ENCODE measurements at places on chromosomes 16 and 17.

GRCh38 chr16:15854906-15855703 is 1.7 kb downstream of the MYH11 start:
- no peak for DNase-seq

- no peak for DNase-seq
Observed at GRCh38 chr16:2852003-2852730, 5.8 kb downstream of the PRSS22 start.

DNA sequence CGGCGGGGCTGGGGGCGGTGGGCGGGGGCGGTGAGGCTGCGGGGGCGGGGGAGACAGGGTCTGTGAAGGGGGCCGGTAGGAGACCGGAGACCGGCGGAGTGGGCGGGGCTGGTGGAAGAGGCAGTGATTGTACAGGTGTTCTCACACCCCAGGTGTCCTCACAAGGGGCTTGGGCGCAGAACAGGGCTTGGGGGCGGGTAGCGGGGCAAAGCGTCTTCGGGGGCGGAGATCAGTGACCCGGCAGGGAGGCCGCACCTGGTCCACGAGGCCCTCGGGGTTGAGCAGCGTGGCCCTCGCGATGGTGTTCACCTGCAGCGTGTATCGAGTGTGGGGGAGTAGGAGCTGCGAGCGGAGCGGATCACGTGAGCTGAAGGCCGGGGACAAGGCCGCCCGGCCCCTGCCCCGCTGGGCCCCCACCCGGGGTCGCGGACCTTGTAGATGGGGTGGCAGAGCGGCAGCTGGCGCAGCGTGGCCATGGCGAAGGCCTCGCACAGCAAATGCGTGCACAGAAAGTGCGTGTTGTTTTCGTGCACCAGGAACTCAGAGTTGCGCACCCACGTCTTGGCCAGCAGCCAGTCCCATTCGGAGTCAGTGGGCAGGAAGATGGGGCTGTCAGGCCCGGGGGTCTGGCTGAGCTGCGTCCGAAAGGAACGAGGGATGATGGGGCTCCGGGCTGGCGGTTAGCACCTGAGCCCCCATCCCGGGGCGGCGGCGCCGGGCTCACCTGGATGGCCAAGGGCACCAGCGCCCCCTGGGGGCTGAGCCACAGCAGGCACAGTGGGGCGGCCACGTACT is 8.5 kb downstream of the ALOXE3 start:
- no peak for DNase-seq

GRCh38 chr17:78258323-78259191 is 27.1 kb downstream of the TMEM235 start:
- no peak for DNase-seq

DNA sequence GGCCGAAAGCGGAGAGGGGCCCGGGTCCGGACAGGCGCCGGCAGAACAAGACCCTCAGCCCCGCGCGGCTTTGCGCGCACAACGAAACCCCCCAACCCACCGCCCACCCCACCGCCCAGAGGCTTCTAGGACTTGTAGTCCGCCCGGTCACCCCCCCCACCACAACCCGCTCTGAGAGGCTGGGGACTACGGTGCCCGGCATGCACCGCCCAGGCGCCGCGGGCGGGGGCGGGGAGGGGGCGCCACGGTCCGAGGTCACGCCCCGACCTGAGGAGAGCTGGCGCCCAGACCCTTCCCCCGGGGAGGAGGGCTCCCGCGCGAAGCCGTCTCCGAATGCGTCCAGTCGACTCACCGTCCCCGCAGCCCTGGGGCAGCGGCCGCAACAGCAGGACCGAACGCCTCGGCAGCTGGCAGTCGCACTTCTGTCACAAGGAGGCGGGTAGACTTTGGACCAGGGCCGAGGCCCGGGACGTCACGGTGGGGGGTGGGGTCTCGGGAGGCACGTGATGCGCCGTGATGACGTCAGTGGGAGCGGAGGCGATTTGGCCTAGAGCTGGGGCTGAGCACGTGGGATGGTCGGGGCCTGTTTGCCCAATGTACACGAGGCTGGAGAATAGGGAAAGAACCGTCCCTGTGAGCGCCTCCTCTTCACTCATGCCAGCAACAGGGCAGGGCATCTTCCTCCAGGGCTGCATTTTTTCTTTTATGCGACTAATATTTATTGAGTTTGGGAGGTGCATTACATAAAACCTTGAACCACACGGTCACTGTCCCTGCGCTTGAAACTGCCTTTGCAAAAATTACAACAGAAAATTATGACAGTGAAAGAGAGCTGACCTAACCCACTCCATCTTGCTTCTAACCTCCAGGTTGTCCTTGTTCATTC is at the start of gene CDIP1:
Gene CDIP1, minus strand, starts transcription at position 424 of the 886 bp plus-strand sequence. CDS start 24,643 bp downstream, outside the sequence.
- DNase-seq: peak; percentile 87

DNA sequence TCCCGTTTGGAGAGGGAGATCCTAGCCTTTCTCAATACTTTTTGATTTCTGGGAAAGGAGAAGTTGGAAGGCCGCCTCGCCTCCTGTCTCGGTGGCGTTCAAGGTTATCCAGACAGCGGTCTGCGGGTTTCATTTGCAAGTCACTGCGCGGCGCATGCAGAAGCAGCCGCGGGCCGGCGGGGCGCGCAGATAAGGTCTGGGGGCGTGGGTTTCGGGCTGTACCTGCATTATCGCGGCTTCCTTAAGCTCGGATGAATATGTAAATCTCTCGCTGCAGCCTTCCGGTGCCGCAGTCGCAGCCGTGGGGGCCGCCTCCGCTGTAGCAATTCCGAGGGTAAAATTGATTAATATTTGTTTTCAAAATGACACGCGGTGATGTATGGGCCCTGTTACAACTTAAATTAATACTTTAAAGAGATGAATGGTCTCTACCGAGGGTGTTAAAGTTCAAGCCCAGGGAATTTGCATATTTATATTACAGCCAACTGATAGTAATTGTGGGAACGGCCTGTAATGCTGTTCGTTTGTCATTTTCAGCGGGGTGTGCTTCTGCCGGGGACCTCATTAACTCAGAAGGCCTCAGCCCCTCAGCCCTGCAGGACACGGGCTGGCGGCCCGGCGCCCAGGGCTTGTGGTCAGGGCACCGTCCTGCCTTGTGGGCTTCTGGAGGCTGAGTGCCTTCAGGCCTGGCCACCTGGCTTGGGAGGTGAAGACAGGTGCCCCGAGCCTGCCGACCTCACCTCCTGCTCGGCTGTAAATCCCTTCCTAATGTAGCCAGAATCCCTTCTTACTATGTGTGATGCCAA is 99.4 kb downstream of the CYLD start:
- no peak for DNase-seq

DNA sequence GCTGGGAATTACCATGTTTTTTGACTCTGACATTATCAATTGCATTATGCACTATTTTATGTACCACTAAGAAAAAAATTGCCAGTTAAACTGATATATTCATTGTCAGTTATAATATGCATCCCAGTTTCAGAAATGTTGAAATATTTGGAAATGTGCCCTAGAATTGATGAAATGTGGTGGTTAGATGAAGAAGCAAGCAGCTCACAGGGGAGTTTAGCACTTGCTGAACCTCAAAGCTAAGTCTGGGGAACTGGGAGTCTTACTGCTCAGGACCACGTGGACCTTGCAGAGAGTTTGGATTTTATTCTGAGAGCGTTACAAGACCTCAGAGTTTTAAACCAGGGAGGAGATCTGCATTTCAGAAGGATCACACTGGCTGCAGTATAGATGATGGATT is 67.9 kb downstream of the TNRC6C start:
- DNase-seq: peak; percentile 43

GRCh38 chr16:71201054-71201453 is 29.5 kb downstream of the HYDIN start:
- no peak for DNase-seq

DNA sequence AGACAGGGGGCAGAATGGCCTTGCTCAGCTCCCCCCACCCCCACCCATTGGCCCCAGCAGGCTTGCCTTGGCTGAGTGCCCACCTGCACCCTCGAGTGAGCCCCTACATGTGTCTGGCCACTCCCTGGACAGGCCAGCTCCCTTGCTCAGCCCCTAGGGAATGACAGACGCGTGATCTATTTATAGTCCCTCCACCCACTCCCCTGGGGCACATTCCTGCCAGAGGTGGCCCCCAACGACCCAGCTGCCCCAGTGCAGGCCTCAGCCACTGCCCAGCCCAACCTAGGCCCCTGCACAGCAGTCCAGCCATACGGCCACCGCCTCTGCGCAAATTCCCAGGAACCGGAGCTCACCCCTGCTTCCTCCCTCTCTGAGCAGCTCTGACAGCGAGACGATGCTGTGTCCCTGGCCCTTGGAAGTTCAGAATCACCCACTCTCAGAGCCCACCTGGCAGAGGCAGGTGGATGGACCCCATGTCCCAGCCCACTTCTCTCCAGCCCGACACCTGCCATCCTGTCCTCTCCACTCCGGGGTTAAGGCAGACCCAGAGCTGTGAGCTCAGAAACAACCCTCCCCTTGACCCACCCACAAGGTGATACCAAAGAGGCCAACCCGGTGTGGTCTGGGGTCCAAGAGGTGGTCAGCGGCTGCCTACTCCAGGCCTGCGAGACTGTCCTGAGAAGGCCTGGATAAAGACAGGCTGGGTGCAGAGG is 11.5 kb upstream of the P2RX1 start:
- DNase-seq: no peak

DNA sequence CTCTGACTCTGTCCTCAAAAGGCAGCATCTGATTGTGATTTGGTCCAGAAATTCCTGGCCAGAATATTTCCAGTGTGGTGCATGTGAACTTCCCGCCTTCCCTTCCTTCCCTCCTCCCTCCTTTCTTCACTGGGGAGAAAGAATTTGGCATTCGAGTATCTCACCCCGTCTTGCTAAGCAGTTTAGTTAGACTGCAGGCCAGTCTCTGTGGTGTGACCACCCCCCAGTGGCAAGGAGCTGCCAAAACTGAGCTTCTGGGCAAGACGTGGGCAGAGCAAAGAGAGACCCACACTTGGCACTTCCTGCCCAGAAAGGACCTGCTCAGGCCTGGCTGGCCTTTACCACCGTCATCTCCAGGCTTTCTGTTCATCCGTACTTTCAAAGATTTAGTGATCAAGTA is 36.4 kb downstream of the SNX20 start:
- DNase-seq: no peak

- DNase-seq: no peak
Observed at GRCh38 chr16:2296661-2297505, 29.0 kb upstream of the RNPS1 start.

- DNase-seq: no peak
Observed at GRCh38 chr16:22198547-22199293, 7.4 kb upstream of the EEF2K start.

DNA sequence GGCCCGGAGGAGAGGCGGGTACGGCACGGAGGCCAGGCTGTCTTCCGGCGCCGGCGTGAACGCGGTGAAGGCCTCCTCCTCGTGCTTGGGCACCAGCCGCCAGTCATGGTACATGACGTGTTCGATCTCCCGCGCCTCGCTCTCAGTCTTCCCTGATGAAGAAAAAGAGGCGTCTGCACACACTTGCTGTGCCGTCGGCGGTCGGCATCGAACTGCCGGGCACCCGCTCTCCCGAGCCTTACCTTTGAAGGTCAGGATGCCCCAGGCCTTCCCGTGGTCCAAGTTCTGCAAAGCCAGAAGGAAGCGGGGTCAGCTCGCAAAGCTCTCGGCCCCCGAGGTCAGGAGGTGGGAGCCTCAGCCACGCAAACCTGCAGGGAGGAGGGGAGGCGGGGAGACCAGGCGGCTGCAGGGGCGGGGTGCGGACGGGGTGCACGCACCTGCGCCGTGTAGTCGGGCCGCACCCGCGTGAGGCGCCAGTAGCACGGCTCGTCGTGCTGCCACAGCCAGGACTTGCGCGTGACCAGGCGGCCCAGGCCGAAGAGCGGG is at the start of gene EME2:
Gene EME2, plus strand, starts transcription at position 449 of the 546 bp plus-strand sequence. CDS start 418 bp downstream, outside the sequence.
- no peak for DNase-seq

DNA sequence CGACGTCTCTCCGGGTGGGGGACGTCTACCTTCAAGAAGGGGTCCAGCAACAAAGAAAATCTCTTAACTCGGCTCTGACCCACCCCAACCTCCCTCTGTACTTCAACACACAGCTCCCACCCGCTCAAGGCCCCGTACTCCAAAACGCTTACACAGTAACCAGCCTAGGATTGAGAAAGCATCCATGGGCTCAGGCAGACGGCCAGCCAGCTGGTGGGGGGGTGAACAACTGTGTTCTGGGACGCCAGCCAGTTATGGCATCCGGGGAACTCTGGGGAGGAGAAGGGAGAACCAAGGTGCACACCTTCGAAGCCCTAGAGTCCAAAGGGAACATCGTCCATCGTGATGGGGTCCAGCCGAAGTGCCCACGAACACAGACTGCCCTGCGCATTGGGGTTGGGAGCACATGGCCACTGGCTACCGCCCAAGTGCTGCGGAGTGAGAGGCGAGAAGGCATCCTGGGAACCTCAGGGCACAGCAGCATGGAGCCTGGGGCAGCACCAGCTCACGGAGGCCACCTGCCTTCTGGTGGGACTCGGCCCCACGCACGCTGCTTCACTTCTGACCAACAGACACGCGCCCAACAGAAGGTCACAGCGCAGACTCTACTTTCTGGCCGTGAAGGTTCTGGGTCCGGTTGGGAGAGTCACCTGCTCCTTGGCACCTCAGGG is 14.3 kb downstream of the SLC16A3 start:
- DNase-seq: peak; percentile 60

DNA sequence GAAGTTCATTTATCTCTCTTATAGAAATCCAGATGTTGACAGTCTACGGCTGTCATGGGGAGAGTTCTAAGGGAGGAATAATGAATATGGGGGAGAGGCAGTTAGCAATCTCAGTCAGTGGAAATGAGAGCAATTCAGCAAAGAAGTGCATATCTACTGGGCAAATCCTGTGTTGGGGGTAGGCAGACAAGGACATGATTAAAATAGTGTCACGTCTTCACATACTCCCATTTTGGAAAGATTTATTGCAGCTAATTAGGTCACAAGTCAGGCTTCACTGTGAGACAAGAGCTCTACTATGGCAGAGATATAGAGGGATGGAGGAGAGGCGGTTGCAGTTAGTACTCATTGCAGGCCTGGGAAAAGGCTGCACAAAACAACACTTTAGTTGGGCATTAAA is 29.8 kb downstream of the LRRC36 start:
- no peak for DNase-seq

- DNase-seq: no peak
Observed at GRCh38 chr17:17086585-17086984, 44.3 kb downstream of the MPRIP start.

- DNase-seq: no peak
Observed at GRCh38 chr16:1037394-1038257, 34.9 kb upstream of the SSTR5 start.

GRCh38 chr17:13306310-13306962 is 288.6 kb upstream of the ELAC2 start:
- peak; percentile 46 for DNase-seq

DNA sequence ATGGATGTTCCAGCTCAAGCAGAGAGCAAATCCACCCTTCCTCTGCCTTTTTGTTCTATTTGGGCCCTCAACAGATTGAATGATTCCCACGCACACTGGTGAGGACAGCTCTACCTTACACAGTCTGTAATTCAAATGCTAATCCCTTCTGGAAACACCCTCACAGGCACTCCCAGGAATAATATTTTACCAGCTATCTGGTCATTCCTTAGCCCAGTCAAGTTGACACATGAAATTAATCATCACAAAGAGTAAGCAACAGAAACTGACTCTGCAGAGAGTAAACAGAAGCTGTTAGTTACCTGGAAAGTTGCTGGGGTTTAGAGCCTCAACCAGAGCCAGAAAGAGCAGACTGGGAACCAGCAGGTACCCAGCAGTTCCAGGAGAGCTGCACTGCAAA is 75.5 kb upstream of the MMP2 start:
- no peak for DNase-seq

- no peak for DNase-seq
Observed at GRCh38 chr17:5527601-5528250, 41.4 kb downstream of the MIS12 start.
